ENCODE measurements at places on chromosomes 16 and 17. TPM values are rescaled to one million over a fixed set of nuclear protein-coding genes. Genes with fewer than 3 reads are reported as not detected.

COG7 gene
- total RNA-seq = 7.6 TPM

ZNF629 gene
- total RNA-seq = 13.4 TPM

CLDN6 gene
- 0.12 TPM for total RNA-seq

SCRN2 gene
- 26.6 TPM for total RNA-seq

PRM1 gene
- total RNA-seq = not detected

TNFRSF13B gene
- not detected for total RNA-seq

SEBOX gene
- not detected for total RNA-seq

SLC4A1 gene
- not detected for total RNA-seq

SULT1A3 gene
- total RNA-seq = 2.6 TPM

BPTF gene
- total RNA-seq = 35.5 TPM

SCN4A gene
- total RNA-seq = under 0.01 TPM

SKA2 gene
- 19.9 TPM for total RNA-seq

SLC16A5 gene
- 5.0 TPM for total RNA-seq

CCL11 gene
- not detected for total RNA-seq

NRN1L gene
- total RNA-seq = 0.47 TPM

SSH2 gene
- 40.4 TPM for total RNA-seq

TNS4 gene
- not detected for total RNA-seq

MMD gene
- total RNA-seq = 13.2 TPM

HSD17B1 gene
- 4.9 TPM for total RNA-seq

ABCA8 gene
- 58.8 TPM for total RNA-seq

ANKRD40CL gene
- total RNA-seq = not detected

KRTAP4-5 gene
- total RNA-seq = not detected

CARD14 gene
- not detected for total RNA-seq

GNG13 gene
- total RNA-seq = not detected

CCT6B gene
- total RNA-seq = 2.9 TPM

CRHR1 gene
- total RNA-seq = not detected

NOD2 gene
- total RNA-seq = not detected

CAPNS2 gene
- total RNA-seq = not detected

GAST gene
- total RNA-seq = not detected

KRTAP2-2 gene
- total RNA-seq = not detected

PYDC1 gene
- total RNA-seq = not detected

KRT39 gene
- not detected for total RNA-seq

TEX19 gene
- total RNA-seq = not detected

TMEM88 gene
- 67.0 TPM for total RNA-seq

SLC47A1 gene
- 0.70 TPM for total RNA-seq

SEPTIN12 gene
- total RNA-seq = not detected

PPY gene
- not detected for total RNA-seq

CNP gene
- 62.6 TPM for total RNA-seq

PSMC5 gene
- total RNA-seq = 65.2 TPM

FOXL1 gene
- total RNA-seq = 2.3 TPM

HSPB9 gene
- total RNA-seq = not detected

KRTAP9-4 gene
- total RNA-seq = not detected

ERI2 gene
- total RNA-seq = 4.9 TPM

NPW gene
- 1.6 TPM for total RNA-seq

FNDC8 gene
- not detected for total RNA-seq

MIF4GD gene
- total RNA-seq = 6.9 TPM
